ENCODE measurements at places on chromosomes 13 and 19.

DNA sequence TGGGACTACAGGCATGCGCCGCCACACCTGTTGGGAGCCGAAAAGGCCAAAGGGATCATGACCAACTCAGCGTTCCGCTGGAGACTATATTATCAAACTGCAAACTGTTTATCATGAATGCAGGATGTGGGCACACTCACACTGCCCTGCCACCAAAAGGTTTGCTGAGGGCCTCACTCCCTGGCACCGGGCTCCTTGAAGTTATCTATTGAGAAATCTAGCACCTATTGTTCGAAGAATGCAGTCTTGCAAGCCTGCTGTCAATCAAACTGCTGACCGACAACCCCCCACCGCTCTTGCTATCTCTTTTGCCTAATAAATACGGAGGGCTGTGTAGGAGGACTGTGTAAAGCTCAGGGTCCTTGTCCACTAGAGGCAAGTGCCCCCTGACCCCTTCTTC lies 5.2 kb upstream of the ZNF836 start:
- DNase-seq, result no peak

GRCh38 chr13:111259058-111259457 lies 61.4 kb upstream of the TEX29 start:
- DNase-seq, result no peak

DNA sequence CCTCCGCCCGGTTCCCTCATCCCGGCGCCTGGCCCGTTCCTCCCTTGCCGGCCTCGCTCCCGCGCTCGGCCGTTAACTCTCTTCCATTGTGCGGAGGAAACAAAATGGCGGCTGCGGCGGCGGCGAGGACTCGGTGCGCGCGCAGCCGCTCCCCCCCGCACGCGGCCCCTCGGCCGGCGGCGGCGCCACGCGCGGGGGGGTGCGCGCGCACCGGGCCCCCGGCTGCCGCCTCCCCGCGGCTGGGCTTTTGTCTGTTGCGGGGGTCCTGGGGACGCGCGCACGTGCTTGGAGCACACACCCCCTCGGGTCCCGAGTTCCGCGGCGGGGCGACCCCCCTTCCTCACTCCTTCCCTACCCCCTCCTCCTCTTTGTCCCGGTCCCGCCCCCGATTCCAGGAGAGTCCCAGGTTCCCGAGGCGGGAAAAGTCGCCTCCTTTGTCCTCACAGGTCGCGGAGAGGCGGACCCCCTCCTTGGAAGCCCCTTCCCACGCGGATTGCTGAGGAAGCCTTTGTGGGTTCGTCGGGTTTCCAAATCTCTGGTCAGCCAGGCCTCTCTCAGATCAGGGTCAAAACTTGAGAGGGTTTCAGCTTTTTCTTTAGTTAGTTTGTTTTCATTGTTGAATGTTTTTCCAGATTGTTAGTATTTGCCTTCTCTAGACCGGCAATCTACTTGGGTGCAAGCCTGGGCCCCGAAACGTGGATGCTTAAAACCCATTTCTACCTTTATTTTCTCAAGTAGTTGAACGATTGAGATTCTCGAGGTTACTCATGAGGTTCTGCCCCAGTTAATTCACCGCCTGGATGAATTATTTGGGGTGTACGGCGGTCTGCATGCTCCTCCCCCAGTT lies 687 bp downstream of the ILF3 start:
- DNase-seq, result peak; percentile 65

- DNase-seq, result no peak
Observed at GRCh38 chr13:112958127-112958989, 10.7 kb upstream of the MCF2L start.

GRCh38 chr19:43755256-43755801 lies 567 bp upstream of the SMG9 start:
- peak; percentile 86 for DNase-seq

GRCh38 chr13:66673401-66673800 lies 556.7 kb downstream of the PCDH9 start:
- no peak for DNase-seq

GRCh38 chr19:27733551-27734266 lies 1479.2 kb downstream of the UQCRFS1 start:
- no peak for DNase-seq

DNA sequence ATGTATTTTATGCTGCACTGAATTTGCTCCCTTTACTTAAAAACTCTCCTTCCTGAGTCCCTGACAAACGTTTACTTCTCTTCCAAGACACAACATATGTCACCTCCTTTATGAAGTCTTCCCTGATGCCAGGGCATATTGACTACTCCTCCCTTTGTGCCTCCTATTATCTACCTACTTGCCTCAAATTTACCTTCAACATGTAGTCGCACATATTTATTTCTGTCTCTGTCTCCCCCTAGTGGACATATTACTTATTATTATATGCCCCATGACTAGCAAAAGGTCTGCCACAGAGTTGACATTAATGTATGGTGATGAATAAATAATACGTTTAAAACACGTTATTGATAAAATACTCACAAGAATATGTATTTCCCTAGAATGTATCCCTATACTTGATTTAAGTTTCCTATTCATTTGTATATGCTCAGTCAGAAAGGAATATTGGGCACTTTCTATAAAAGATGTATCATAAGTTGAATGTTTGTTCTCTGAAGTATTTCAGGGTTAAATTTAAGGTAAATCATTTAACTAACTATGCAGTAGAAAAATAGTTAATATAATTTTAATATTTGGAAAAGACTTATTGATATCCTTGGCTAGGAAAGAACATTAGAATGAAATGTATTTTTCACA lies 250.3 kb upstream of the ATXN8OS start:
- peak; percentile 80 for DNase-seq

DNA sequence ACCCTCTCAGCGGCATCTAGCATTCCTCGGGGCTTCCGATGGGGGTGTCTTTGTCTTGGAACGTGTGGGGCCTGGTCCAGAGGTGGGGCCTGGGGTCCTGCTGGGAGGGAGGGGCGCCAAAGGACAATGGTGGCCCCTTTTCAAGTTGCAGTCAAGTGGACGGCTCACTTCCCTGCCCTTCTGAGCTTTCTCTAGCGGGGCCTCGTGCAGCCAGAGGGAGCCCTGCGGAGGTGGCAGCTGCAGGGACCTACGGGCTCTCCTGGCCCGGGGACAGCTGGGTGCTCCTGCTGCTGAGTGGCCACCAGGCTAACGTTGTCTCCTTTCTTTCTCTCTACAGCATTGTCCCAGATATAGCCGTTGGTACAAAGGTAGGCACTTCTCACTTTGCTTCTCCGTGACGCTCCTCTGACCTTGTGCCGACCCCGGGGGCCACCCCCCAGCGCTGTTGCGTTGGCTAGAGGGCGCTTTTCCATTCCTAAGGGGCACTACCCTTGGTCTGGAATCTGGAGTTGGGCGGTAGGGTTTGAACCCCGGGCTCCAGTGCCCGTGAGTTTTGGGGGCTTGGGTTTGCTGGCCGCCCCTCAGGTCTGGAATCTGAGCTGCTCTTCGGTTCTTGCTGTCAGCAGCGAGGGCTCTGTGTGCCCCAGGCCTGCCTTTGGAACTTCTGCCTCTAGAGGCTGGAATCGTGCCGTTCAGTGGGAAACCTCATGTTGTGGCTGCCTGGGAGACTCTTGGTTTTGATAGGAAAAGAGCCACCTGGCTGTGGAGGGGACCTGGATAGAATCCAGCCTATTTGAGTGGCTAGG lies 2.0 kb downstream of the PTBP1 start:
- no peak for DNase-seq

DNA sequence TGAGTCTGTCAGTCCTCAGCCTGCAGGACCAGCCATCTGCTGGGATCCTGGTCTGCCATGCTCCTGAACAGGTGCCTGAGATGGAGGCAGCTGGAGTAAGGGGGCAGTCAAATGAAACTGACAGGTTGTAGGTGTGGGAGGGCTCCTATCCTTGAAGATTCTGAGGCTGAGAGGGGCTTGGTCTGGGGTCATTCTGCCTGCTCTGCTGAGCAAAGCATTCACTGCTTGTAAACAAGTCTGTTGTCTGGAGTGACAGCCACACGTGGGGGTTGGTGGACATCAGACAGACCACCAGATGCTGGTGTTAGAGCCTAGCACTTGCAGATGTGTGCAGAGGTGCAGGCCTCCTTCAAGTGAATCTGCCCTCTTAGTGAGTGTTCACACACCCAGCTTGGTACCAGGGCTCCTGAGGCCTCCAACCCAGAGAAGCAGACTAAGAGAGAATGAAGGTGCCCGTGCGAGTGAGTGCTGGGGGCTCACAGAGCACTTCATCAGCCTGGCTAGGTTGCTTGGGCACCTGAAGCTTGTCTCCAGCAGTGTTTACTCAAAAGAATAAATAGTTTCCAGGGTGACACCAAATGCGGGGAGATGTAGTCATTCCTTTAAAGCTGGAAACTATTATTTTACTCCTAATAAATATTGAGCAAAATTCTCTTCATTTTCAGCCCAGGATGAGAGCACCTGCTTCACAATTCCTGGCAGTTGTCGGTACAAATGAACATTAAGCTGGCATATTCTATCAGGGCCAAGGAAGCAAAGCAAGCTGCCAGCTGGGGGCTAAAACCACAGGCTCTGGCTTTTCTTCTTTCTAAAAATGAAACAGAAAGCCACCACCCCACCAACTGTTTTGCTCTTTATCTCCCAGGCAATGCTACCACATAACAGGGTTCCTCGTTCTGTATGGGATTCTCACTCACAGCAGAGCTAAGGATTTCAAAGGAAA lies 82.3 kb downstream of the RNASEH2B start:
- peak; percentile 78 for DNase-seq
